ENCODE measurements at places on chromosomes 16 and 17.

GRCh38 chr16:67541391-67542263 is 13.0 kb downstream of the RIPOR1 start:
- no peak for DNase-seq

DNA sequence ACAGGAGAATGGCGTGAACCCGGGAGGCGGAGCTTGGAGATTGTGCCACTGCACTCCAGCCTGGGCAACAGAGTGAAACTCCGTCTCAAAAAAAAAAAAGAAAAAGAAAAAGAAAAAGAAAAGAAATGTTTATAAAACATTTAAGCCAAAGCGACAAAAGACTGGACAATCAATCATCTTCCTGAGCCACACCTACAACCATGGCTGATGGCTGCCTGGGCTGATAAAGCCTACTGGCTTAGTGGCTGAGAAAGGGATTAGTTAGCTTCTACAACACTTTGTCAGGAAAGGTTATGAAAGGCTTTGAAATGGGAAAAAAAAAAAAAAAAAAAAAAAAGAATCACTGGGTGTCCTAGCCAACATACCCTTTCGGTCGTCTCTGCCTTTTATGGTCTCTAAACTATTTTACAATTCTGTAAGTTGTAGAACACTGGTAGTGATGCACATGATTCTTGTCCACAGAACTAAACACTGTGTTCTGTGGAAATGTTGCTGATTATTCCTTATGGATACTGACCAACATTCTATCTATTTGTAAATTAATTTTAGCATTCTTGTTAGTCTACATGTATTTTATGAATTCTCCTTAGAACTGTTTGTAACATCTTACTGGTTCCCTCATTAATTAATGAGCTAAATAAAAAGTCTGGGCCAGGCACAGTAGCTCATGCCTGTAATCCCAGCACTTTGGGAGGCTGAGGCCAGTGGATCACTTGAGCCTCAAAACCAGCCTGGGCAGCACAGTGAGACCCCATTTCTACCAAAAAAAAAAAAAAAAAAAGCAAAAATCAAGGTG is 45.5 kb downstream of the ZZEF1 start:
- no peak for DNase-seq

- no peak for DNase-seq
These were observed 7.9 kb downstream of the SLC12A3 start for GRCh38 chr16:56872863-56873391.

GRCh38 chr17:55420776-55421178 is 858 bp downstream of the MMD start:
- no peak for DNase-seq

- no peak for DNase-seq
These were observed 66.8 kb downstream of the CDRT15 start for GRCh38 chr17:14169901-14170300.

DNA sequence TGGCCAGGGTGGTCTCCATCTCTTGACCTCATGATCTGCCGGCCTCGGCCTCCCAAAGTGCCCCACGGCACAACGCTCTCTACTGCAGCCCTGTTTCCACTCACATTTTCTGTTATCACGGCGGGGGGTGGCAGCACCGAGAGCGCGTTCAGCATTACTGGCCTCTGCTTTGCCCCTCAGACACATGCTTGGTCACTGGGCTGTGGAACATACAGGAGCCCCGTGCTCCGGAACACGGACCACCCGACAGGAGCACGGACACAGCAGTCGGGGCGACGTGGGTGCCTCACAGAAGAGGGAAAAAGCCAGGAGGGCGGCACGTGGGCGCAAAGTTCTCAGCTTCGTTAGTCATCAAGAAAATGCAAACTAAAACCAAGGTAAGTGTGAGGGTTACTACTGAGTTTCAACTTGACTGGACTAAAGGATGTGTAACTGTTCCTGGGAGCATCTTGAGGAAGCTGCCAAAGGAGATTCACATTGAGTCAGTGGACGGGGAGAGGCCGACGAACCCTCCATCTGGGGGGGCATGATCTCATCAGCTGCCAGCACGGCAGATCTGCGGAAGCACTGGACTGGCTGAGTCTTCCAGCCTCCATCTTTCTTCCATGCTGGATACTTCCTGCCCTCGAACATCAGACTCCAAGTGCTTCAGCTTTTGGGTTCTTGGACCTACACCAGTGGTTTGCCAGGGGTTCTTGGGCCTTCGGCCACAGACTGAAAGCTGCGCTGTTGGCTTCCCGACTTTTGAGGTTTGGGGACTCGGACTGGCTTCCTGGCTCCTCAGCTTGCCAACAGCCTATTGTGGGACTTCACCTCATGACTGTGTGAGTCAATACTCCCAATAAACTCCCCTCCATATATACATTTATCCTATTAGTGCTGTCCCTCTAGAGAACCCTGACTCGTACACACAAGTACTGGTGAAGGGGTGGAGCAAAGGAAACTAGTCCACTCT is 106.8 kb downstream of the ZNF778 start:
- no peak for DNase-seq

DNA sequence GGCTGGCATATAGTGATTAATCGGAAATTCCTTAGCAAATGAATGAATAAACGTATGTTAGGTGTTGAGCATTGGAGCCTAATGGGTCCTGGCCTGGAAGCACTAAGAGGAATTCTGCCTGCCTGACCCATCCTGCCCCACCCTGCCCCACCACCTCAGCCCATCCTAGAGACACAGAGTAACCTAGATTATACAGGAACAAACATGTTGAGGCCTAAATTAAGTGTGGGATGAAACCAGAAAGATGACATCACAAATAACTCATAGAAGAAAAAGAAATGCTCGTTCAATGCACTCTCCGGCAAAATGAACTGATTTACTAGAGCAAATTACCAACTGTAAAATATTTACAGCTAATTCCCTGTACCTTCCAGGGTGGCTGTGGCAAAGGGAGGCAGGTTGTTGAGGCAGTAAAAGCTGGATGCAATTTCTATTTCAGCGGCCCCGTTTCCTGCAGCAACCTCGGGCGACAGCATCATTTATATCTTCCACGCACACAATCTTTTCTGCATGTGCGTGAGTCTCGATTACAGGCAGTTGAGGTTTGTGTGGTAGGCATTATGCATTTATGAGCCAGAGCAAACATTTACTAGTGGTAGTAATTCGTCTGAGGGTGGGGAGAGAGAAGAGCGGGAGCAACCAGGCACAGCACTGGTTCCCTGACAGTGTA is 417.2 kb downstream of the HS3ST4 start:
- no peak for DNase-seq

- DNase-seq = no peak
These were observed 176.6 kb downstream of the RAB11FIP4 start for GRCh38 chr17:31568121-31568520.

- DNase-seq = no peak
These were observed 46.7 kb upstream of the JPH3 start for GRCh38 chr16:87555647-87556046.

DNA sequence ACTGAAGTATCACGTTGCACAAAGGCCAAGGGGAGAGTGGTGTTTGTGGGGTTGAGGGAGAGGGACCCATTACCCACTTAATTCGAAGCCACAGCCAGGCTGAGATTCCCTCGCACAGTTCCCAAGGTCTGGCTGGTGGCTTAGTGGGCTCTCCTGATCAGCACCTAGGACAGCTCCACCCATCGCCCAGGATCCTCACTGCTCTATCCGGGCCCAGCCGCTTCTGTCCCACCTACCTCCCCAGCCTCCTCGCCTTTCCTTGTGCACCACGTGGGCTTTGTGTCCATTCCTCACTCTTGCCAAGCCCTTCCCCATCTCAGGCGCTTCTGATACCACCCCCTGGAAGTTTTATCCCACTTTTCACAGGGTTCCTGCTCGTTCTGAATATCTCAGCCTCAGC is 163.5 kb downstream of the CCT6B start:
- peak; percentile 2 for DNase-seq

DNA sequence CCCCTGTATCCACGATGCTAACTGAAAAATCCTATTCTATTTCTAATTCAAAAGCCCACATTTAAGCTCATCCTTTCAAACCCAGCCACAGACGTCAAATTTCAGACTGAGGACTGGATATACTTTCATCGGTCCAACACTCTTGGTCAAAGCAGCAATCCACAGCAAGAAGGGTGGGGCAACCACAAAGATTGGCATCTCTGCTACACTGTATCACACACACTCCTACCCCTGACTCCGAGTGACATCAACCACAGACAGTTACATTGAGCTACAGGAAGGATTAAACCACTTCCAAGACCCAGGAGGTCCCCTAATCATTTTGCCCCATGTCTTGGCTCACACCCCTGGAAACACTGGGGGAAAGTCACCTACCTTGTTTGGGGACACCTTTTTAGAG is 61.3 kb downstream of the GRIN2A start:
- peak; percentile 36 for DNase-seq

DNA sequence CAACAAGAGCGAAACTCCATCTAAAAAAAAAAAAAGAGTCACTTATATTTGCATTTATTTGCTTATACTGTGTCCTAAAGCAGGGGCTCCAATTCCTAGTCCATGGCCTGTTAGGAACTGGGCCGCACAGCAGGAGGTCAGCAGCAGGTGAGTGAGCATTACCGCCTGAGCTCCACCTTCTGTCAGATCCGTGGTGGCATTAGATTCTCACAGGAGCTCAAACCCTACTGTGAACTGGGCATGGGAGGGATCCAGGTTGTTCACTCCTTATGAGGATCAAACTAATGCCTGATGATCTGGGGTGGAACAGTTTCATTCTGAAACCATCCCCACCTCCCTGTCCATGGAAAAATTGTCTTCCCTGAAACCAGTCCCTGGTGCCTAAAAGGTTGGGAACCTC is 24.9 kb downstream of the ITGB3 start:
- DNase-seq = no peak

DNA sequence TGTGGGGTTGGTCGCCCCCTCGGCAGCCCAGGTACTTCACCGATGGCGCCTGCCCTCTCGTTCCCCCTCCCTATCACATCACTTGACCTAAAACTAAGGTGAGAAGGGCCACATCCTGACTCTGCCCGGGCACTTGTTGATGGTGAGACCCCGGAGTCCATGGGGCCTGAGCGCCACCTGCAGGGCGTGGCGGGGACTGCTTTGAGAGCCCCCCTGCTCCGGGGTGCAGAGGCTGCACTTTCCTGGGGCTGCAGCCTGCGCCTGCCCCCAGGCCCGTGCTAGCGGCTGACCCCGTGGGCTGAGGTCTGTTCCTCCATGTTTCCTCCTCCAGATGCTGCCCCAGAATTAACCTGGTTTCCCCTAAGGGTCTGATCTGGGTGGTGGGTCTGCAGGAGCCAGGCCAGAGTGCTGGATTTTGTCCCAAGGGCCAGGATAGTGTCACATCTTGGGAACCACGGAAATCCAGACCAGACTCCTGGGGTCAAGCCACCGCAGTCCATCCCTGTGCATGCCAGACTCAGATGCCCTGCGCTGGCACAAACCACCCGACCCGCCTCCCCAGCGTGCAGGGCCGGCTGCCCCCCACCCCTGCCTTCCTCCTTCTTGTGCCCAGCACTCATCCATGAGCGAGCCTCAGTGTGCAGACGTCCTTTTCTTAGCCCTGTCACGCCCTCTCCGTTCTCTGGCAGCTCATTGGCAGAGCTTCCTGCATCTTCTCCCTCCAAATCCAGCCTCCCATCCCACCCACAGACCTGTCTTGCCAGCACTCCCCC is 2.7 kb downstream of the NDUFAF8 start:
- no peak for DNase-seq

DNA sequence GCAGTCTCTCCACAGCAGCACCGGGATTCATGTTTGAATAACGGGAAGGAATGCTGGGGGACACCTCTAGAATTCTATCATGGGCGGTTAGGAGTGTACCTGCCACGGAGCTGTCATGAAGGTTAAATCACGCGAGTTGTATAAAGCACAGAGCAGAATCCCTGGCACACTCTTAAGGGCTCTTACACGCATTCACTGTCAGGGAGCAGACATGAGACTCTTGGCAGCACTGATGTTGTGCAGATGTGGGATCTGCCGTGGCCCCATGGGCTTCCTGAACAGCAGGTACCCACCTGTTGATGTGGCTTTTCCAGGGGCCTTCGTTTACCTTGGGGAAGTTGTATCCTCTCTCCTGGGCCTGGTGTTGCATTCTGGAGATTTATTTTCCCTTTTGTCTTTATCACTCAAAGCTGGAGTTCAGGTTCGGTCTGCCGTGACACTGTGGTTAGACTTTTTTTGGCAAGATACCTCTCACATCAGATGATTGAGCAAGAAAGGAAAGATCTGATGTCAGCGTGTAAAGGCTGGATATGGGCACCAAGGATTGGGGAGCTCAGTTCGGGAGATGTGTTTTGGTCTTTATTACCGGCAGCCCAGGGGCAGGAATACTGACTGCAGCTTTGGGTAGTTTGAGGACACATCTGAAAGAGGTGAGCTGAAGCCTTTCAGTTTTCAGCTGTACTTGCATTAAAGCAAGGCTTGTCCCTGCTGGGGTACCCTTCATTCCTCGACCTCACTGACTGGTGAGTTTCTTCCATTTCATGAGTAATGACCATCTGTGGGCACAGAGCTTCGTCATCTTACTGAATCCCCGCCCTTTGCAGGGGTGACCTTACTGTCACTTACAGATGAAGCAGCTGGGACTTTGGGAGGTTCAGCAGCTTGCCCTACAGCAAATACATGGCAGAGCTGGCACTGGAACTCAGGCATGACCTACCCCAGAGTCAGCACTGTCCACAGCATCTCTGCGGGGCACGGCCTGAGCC is 19.3 kb downstream of the KNOP1 start:
- DNase-seq = peak; percentile 50

GRCh38 chr16:4862639-4863038 is 15.4 kb downstream of the UBN1 start:
- no peak for DNase-seq

DNA sequence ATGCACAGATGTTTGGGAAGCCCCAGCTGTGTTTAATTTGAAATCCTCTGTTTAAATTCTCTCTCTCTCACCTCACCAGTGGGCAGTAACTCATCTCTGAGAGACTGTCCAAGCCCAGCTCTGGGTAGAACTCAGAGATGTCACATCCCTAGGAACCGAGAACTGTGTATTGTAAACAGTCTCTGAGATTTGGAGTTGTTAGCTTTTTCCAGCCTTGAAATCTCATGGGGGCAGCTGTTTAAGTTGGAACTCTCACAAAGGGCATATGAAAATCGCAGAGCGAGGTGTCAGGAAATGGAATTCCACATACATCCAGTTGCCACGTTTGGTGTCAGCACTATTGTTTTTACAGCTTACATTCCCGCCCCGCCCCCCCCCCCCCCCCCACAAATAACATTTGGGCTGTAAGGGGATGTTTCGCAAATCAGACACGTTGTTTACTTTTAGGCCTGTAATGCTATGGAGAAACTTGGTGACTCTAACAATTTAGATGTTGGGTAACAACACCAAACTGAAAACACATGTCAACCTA is 34.3 kb downstream of the VPS35L start:
- no peak for DNase-seq

GRCh38 chr16:57970970-57971369 is at the start of gene CNGB1:
Gene CNGB1 (minus strand): TSS chr16:57971128. CDS start chr16:57967286, 3,842 bp downstream.
- DNase-seq = no peak

All from kidney glomerular epithelial cell (primary cell).